ENCODE measurements at places on chromosomes 13 and 19. TPM values are rescaled to one million over a fixed set of nuclear protein-coding genes. Genes with fewer than 3 reads are reported as not detected.

DNA sequence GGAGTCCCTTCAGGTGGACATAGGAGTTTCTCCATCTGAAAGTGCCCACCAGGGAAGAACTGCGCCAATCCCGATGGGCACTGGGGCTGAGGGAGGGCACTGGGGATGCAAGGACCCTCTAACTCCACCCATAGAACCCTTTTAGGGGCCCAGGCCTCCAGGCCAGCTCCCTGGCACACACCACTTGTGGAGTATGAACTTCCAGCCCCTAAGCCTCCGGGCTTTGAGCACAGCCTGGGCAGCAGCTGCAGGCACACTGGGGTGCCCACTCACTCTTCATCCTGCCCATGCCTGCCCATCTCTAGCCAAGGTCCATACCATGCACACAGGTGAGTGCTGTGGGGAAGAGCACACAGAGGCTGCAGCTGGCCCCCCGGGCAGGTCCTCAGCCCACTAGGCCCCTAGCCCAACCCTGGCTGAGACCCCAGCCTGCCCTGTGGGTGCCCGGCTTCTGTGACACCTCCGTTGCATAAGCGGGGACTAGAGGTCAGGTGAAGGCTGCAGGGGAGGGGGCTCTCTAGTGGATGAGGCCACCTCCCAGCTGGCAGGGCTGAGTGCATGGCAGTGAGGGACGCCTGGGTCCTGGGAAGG lies 14.6 kb upstream of the SLC7A10 start:
- H3K27me3 ChIP-seq = no peaks in the 10 kb centered on the region
- H3K4me3 ChIP-seq = no peak overlapping the region
- no peaks in the 10 kb centered on the region for H3K36me3 ChIP-seq
- no peak for DNase-seq
- no peak overlapping the region for H3K27ac ChIP-seq

DNA sequence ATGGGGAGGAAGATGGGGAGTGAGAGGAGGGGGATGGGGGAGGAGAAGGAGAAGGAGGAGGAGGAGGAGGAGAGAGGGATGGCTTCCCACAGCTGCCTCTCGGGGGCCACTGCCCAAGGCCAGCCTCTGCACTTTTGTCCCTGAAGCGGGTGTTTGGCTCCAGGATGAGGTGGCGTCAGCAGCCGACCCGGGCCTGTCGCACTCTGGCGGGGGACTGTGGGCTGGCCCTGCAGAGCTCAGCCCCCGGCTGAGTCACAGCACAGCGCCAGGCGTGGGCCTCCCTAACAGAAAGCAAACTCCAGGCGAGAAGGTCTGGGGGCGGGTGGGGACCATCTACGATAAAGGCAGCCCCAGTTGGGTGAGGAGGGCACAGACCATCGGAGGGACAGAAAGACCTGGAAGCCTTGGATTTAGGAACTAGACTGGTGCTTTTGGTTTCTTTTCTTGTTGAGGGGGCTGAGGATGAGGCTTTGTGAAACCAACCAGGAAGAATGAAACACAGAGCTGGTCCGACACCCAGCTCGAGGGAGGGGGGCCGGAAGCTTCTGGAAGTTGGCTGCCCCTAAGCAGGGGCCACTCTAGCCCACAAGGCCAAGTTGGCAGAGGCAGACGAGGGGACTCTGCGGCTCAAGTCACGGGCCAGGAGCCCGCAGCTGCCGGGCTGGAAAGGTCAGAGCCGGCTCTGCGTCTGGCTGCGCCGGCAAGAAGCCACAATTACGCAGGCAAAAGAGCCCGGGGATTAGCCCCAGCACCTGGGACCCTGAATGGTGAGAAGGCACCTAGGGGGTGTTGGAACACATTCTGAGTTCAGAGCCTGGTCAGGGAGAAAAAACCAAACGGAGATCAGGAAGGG lies 18.2 kb downstream of the LSM4 start:
- H3K27ac ChIP-seq = peak overlapping the region; percentile 98
- no peaks in the 10 kb centered on the region for H3K27me3 ChIP-seq
- peak overlapping the region; percentile 35 for H3K4me3 ChIP-seq
- peak; percentile 83 for DNase-seq

DNA sequence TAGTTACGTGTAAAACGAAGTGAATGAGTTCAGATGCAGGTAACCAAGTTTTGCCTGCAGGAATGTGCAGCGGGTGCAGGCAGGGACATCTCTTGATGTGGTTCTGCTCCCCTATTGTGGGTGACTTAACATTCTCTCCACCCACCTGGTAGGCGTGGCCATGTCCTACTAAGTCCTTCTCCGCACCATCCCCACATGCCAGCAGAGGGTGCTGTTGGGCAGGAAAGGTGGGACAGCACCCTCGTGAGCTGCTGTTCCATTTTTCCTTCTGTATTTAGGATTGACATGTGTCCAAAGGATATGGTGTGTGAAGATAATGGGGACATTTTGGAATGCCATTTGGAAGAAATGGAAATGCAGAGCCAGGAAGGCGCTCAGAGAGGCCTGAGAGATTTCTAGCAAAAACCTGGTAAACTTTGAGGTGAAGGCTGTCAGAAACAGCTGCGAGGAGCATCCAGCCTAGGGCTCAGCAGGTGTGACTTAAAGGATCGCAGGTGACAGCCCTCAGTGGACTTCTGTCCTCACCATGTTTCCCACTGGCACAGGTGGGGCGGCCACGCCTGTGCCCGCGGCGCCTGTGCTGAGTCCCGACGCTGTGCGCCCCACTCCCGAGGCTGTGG lies 26.2 kb upstream of the MCF2L start:
- H3K4me3 ChIP-seq = peak overlapping the region; percentile 0
- no peaks in the 10 kb centered on the region for H3K36me3 ChIP-seq
- H3K4me1 ChIP-seq = peaks cover 4% of the 10 kb centered on the region
- peaks cover 7% of the 10 kb centered on the region for H3K27me3 ChIP-seq
- no peak overlapping the region for H3K27ac ChIP-seq

DNA sequence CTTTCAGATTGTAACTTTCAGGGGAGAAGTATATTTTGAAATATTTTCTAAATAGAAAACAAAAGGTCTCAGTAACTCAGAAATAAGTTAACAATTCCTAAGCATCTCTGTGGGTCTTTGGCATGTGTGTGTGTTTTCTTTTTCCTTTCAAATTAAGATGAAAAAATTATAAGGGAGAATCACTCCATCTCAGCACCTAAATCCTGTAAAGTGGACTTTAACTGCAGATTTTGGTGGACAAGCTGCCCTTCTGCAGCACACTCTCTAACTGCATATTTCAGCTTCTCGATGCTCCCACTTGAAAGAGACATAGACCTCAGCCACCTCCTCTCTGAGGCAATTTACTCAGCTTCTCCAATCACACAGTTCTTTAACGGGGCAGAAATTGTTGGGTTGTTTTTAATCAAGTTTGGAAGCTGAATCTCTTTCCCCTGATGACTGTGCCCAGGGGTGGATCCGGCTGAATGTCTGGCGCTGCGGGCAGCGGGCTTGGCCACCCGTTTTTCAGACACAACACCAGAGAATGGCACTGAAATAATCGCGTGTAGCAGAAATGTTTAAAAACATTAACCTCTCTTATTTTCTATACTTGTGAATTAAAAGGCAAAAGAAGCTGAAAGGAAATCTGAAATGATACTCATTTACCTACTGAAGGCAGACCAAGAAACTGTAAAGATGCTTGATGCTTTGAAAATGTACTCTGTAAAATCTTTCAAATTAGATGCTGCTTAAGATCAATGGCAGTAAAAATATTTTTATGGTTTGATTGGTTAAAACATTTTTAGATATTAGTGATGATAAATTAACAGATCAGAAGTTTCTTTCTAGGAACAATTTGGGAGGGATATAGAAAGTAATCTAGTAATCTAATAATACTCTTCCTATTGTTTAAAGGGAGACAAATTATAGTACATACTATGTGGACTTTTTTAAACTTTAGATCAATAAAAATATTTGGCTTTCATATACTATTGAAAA lies 12.4 kb downstream of the ZIC2 start:
- no peak overlapping the region for H3K4me3 ChIP-seq
- DNase-seq = no peak
- H3K36me3 ChIP-seq = no peaks in the 10 kb centered on the region
- H3K27me3 ChIP-seq = peaks cover 99% of the 10 kb centered on the region
- H3K4me1 ChIP-seq = no peaks in the 10 kb centered on the region

DNA sequence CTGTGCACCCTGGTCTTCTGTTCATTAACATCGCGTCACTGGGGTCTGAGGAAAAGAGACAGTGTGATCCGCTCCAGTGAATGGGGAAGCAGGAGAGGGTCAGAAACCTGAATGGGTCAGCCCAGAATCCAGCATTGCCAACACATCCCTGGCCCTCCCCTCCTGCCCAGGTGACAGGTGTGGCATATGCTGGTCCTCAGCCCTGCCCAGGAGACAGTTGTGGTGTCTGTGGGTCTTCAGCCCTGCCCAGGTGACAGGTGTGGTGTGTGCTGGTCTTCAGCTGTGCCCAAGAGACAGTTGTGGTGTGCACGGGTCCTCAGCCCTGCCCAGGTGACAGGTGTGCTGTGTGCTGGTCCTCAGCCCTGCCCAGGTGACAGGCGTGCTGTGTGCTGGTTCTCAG lies 8.0 kb downstream of the TFDP1 start:
- H3K4me3 ChIP-seq = no peak overlapping the region
- H3K36me3 ChIP-seq = no peaks in the 10 kb centered on the region
- no peak for DNase-seq
- H3K27ac ChIP-seq = no peak overlapping the region
- no peaks in the 10 kb centered on the region for H3K27me3 ChIP-seq

- no peak within 1 kb of the TSS for H3K4me3 ChIP-seq
- no peaks in the 10 kb centered on the region for H3K36me3 ChIP-seq
- DNase-seq = no peak
- no peaks in the 10 kb centered on the region for H3K4me1 ChIP-seq
- H3K27me3 ChIP-seq = peaks cover 6% of the 10 kb centered on the region
- H3K27ac ChIP-seq = no peak within 1 kb of the TSS
These were observed at the start of gene CYP4F11 for GRCh38 chr19:15934332-15935078. TSS of gene CYP4F11 (minus strand) at chr19:15934529. CDS start at chr19:15934408, 121 bp downstream.

DNA sequence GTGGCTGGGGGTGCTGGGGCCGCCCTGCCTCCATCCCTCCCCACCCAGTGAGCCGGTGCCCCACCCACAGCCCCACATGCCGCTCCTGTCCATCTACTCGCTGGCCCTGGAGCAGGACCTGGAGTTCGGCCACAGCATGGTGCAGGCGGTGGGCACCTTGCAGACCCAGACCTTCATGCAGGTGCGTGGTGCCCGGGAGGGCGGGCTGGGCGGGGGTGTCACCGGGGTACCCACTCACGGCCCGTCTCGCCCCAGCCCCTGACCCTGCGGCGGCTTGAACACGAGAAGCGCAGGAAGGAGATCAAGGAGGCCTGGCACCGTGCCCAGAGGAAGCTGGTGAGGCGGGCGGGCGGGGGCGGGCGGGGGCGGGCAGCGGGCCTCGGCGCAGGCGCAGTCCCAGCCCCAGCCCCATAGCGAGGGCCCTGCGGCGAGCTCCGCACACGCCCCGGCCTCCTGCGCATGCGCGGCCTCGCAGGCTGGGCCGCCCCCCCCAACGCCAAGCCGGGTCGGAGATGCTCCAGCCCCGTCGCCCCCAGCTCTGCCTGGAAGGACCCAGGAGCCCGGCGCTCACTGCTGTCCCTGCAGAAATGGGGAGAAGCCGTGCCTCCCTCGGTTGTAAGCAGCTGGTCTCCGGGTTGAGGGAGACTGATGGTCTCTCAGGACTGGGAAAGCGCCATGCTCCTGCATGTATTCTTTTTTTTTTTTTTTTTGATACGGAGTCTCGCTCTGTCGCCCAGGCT lies 7.7 kb downstream of the ARHGAP45 start:
- no peak overlapping the region for H3K27ac ChIP-seq
- no peak for DNase-seq
- H3K4me1 ChIP-seq = peaks cover 4% of the 10 kb centered on the region
- H3K4me3 ChIP-seq = no peak overlapping the region
- H3K27me3 ChIP-seq = no peaks in the 10 kb centered on the region
- no peaks in the 10 kb centered on the region for H3K36me3 ChIP-seq

DNA sequence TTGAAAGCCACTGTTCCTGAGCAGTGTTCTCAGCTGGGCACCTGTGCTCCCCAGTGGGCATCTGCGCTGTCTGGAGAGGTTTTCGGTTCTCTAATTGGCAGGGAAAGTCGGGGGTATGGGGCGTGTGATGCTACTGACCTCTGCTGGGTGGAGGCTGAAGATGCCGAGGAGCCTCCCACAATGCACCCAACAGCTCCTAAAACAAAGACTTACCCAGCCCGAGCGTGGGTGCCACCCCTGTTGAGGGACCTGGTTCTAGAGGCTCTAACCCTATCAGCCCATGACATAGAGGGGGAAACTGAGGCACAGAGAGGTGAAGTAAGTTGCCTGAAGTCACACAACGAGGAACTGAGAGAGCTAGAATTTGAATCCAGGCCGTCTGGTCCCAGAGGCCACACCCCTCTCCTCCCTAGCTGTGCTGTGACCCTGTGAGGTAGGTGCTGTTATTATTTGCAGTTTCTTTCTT lies 2.3 kb downstream of the SPACA4 start:
- no peak overlapping the region for H3K27ac ChIP-seq
- H3K4me3 ChIP-seq = no peak overlapping the region
- no peaks in the 10 kb centered on the region for H3K4me1 ChIP-seq

DNA sequence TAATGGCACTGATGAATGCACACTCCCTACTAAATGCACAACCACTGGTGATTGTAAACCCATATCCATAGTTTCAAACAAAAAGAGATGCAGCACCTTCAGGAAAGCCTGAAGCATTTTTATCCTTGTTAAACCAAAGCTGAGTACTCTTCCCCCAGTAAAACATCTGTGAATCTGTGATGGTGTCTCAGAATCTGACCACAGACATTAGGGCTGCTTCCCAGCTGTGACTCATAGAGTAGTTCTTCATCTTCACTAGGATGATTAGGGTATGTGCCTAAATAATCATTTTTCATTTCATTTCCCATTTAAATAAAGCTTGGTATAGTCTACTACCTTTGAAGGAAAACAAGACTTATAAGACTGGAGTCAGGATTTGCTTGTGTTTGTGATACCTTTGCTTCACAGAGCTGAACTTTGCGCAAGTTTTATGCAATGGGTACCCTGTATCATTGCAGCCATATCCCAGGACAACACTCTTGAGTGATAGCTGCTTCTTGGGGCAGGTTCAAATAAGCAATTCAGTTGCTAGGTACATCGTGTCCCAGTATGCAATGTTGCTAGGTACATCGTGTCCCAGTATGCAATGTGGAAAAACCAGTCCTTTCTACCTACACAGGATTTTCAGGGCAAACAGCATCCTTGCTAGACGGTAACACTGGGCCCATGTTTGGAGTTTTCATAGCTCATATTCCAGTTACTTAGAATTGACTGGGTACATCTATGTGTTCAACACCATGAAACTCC lies 277.1 kb downstream of the IRS2 start:
- no peak overlapping the region for H3K4me3 ChIP-seq
- H3K27me3 ChIP-seq = no peaks in the 10 kb centered on the region
- H3K27ac ChIP-seq = no peak overlapping the region
- H3K4me1 ChIP-seq = no peaks in the 10 kb centered on the region
- DNase-seq = no peak
- H3K36me3 ChIP-seq = no peaks in the 10 kb centered on the region

C19orf85 gene
- polyA plus RNA-seq = not detected

C1QTNF9 gene
- polyA plus RNA-seq = not detected

ZNF433 gene
- 1.3 TPM for polyA plus RNA-seq

SIGLEC12 gene
- not detected for polyA plus RNA-seq

ZNF793 gene
- 0.37 TPM for polyA plus RNA-seq

PABPC3 gene
- polyA plus RNA-seq = 0.13 TPM
